GM19239 (cell line): ENCODE measurements at places on chromosomes 11 and 22.

DNA sequence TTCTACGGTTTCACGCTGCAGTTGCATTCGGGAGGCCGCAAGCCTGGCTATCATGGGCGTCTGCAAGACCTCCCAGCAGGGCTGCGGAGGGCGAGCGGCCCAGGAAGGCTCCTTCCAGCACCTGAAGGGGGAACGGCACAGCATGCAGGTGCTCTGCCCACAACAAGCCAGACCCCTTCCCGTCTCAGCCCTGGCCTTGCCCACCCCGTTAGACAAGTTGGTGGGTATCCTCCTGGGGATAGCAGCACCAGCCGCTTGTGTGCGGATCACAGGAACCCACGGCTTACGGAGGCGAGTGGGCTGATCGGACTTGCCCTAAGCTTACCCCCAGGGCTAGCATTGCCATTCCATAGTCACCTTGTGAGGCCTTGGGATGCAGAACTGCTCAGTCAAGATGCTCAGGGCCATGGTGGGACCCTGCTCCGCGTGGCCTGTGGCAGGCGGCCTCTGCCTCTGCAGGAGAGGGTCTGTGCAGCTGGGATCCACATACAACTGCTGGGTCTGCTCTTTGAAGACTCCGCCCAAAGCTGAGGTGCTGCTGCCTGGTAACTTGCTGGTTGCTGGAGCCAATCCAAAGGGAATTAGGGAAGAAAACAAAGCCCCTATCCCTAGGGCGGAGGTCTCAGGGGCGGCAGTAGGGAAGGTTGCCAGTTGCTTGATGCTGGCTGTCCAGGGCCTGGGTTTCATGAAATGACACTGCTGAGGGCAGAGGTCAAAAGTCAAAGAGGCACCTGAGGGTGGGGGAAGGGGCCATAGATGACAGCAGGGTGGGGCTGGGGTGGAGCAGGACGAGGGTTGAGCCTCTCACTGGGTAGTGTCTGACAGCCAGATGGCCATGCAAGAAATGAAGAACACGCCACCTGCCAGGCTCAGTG is 1.4 kb upstream of the OSBPL5 start:
- DNase-seq = no peak

- DNase-seq = no peak
Measured at GRCh38 chr22:26949193-26949592, 291.8 kb downstream of the MIAT start.

DNA sequence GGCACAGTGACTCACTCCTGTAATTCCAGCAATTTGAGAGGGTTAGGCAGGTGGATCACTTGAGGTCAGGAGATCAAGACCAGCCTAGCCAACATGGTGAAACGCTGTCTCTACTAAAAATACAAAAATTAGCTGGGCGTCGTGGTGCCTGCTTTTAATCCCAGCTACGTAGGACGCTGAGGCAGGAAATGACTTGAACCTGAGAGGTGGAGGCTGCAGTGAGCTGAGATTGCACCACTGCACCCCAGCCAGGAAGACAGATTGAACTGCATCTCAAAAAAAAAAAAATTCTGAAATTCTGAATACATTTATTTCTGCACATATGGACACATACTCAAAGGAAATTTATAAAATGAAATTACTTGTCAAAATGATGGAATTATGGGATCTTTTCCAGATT is 103.2 kb downstream of the GRIA4 start:
- no peak for DNase-seq

DNA sequence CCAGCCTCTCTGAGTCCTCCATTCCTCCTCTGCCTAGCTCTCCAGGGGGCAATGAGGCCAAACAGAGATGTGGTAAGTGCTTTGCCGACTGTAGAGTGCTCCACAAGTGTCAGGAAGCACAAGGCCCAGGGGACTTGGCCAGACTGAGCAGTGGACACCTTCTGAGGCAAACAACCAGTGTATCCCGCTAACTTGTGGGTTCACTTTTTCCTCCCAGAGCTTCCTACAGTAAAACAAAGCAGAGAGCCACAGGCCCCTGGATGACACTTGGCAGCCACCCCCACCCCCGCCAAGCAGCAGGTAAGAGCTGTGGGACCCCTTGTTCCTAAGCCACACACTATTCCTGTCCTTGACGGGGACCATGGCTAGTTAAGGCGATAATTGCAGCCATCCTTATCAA is 160.9 kb downstream of the CACNA1I start:
- no peak for DNase-seq

- DNase-seq = peak; percentile 31
Measured at GRCh38 chr11:70324376-70325115, 54.1 kb downstream of the PPFIA1 start.

DNA sequence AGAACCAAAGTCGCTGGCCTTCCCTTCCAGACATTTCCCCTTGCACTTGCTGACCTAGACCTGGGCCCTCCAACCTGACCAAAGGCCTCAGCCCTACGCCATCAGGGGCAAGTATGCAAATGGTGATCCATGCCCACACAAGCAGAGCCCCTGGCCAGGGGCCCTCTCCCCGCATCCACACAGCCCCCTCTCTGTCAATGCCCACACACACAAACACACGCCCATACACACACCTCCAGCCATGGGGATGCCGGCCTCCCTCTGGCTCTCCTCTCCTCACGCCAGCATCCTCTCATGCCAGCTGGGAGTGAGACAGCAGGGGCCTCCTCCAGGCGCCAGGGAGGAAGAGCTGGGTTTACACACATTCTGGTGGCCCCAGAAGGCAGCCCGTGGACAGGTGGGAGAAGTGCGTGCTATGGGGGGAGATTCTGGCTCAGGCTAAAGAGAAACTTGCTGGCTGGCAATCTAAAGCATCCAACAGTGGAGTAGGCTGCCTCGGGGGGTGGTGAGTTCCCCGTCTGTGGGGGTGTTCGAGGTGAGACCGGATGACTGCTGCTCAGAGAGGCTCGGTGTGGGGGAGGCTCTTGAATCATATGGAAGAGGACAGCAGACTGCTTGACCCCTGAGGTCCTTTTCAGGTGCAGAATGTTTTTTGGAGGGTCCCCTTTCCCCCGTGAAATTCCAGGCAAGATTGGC is 4.8 kb downstream of the NRXN2 start:
- no peak for DNase-seq

DNA sequence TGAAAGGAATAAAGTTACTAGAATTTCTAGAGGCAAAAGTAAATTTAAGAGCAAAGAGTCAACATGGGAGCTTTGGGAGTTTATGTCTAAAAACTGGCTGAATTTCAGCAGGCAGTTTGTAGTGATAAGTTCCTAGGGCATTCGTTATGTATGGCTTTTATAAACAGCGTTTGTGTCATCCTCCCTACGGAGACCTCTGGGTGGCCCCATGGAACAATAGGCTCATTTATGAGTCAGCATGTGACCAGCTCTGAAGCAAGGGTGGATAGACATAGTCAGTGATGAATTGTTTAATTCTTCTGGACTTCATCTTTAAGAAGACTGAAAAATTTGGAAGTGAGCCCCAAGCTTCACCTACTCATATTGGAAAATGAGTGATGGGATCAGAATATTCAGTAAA is 37.1 kb downstream of the SVIP start:
- DNase-seq = no peak

DNA sequence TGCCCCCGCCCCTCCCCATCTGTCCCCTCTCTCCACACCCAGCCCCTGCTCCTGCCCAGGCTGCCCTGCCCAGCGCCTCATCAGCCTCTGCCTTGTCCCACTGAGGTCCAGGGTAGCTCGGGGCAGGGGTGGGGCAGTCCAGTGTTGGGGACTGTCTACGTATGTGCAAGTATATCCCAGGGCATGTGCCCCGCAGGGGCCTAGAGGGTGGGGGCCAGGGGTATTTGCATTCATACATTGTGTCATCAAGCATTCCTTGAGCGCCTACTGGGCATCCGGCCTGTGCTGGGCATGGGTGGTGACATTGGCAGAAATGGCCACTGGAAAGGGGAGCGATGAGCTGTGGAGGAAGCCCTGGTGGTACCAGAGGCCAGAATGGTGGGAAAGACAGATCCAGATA is 17.6 kb upstream of the TAB1 start:
- no peak for DNase-seq

DNA sequence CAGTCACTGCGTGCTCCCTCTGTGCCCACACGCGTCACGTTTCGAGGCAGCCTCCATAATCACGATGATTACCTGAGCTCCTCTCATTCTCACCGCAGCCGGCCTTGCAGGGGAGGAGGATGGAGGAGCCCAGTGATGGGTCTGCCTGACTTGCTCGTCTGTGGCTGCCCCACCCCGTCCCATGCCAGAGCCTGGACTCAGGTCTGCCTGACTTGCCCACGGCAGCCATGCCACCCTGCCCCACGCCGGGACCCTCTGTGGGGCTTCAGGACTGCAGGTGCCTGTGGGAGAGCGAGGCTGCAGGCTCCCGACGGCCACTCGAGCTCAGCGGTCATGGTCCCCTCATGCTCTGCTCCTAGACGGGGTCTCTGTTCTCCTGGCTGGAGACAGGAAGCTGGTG is 1025.1 kb downstream of the BRD1 start:
- DNase-seq = no peak

- no peak for DNase-seq
Measured at GRCh38 chr11:12625438-12626071, 48.7 kb upstream of the TEAD1 start.
